ENCODE measurements at places on chromosomes 1 and 21.

- peak; percentile 63 for DNase-seq
These were observed 193.2 kb upstream of the PLXNA2 start for GRCh38 chr1:208437401-208437800.

- peak; percentile 87 for DNase-seq
These were observed 3.0 kb downstream of the OLFML3 start for GRCh38 chr1:113981962-113982931.

GRCh38 chr1:117836069-117836468 is 93.4 kb downstream of the GDAP2 start:
- no peak for DNase-seq

- DNase-seq = no peak
These were observed 1359.1 kb upstream of the ADGRL2 start for GRCh38 chr1:80441664-80442063.

DNA sequence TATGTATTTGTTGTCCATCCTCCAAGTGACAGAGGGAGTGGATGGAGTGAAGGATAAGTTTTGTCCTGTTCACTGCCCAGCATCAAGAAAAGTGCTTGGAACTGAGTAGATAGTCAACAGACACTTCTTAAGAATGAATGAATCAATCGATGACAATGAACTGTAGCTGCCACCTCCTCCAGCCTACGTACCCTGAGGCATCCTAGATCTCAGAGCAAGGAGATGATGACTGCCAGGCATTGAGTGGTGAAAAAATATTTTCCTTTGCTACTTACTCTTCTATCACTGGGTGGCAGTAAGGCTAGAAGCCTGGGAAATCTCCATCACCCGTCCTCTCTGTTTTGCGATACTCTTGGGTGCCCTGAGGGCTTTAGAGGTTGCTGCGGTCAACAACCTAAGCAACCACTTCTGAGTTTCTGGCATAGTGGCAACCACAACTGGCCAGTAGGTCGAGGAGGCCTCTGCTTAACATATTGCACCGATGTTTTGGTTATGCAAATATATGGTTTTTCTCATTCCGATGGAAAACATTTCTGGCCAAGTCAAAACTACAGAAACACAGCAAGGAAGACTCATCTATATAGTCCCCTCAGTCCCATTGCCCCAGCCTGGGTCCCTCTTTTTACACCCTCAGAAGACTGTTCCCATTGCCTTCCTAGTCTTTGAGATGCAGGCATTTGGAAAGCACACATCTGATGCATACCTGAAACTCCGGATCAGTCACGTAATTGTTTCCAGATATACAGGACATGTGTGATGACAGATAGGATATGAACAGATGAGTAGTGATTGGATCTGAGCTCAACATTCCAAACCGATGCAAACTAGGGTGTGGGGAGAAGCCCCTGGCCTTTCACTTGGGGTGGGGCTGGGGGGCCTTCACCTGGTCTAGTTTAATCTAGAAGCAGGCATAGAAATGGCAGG is 136.8 kb downstream of the RUNX1 start:
- no peak for DNase-seq

DNA sequence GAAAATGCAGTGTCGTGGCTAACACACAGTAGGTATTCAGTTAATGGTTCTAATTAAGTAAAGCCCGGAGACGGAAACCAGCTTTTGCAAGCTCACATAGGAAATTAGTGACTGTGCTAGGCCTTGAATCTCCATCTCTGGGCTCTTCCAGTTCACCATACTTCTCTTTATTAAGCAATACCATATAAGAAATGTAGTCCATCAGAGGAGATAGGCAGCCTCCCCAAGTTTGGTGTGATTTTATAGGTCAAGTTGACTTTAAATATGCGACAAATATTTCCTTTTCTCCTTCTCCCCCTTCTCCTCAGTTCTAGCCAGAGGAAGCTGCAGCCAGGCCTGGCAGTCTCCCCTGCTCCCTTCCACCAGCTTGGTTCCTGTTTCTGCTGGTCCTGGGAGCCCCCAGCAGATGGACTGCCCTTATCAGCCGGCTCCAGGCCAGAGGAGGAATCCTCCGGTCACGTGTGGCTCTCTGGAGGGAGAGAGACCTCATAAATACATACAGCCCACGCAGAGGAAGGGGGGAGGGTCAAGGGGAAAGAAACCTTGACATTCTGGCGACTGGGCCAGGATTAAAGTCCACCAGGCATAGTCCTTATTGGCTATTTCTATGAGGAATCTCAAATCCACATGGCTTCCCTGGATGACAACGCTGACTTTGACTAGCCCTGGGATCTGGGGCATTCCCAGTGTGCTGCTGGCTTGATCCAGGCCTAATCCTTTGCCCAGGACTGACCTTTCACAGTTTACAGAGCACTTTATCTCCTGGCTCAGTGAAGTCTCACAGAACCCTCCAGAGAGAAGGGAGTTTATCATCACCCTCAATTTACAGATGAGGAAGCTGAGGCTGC is 115.1 kb upstream of the JUN start:
- DNase-seq = peak; percentile 73

GRCh38 chr1:17163789-17164666 is 40.9 kb upstream of the PADI1 start:
- DNase-seq = no peak

DNA sequence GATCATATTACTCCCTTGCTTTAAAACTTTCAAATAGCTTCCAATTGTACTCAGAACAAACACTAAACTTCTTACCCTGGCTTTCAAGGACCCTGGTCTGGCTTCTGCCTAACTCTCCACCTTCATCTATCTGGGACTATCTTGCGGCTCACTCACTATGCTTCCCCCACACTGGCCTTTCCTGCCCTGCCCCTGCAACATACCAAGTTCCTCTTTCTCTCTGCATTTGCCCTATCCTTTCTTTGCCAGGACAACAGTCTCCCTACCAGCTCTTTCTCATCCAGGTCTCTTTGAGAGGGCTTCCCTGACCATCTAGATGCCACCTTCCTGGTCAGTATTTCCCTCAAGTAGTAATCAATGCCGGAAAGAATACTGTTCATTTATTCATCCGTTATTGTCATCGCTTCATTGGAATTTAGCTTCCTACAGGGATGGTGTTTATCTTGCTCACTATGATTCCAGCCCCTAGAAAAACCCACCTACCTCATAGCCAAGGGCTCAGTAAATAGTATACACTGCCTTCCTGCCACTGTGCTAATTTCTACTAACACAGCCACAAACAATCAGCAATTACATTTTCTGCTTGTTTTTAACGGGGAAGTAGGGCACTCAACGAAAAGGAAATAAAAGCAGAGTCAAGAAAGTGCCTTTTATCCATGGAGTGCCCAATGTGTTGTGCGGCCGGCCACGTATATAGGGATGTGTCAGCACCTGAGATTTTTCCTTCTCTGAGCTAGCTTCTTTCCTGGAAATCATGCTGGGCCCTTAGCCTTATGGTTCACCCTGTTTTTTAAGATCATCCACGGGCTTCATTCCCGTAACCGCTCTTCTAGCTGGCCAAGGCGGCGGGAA is 521 bp upstream of the CDC7 start:
- no peak for DNase-seq

- DNase-seq = peak; percentile 92
These were observed at the start of gene EEIG2 for GRCh38 chr1:108559215-108560186. Gene EEIG2 (plus strand): TSS chr1:108560100. CDS start chr1:108560429, 329 bp downstream.

GRCh38 chr1:25524568-25525360 is 18.6 kb upstream of the LDLRAP1 start:
- DNase-seq = no peak

GRCh38 chr1:170765712-170766330 is 101.9 kb downstream of the PRRX1 start:
- peak; percentile 35 for DNase-seq

DNA sequence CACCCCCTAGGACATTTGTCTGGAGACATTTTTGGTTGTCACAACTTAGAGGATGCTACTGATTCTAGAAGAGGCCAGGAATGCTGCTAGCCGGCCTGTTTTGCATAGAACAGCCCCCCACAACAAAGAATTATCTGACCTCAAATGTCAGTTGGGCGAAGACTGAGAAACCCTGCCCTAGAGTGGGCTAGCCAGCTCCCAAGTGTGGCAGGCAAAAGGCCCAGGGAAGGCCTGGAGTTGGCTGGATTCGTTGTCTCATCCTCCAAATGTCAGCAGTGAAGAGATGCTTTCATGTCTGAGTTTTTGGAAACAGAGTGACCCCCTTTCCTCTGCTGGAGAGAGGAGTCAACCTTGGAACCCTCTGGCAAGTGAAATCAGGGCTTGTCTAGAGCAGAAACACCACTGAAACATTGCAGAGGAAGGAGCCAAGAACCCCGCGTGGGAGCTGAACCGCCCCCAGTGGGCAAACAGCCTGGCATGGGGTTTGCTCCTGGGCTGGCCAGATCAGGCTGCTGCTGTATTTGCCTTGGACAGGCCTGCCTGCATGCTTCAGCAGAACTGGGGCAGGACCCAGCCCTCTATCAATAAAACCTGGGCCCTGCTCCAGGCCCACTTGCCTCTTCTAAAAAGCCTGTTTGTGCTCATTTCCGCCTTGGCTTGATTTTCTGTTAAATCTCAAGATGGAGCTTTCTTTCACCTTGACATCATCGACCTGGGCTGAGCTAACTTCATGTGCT is 32.9 kb downstream of the RASSF5 start:
- no peak for DNase-seq

- no peak for DNase-seq
These were observed 42.1 kb downstream of the ARHGEF10L start for GRCh38 chr1:17581389-17582123.

DNA sequence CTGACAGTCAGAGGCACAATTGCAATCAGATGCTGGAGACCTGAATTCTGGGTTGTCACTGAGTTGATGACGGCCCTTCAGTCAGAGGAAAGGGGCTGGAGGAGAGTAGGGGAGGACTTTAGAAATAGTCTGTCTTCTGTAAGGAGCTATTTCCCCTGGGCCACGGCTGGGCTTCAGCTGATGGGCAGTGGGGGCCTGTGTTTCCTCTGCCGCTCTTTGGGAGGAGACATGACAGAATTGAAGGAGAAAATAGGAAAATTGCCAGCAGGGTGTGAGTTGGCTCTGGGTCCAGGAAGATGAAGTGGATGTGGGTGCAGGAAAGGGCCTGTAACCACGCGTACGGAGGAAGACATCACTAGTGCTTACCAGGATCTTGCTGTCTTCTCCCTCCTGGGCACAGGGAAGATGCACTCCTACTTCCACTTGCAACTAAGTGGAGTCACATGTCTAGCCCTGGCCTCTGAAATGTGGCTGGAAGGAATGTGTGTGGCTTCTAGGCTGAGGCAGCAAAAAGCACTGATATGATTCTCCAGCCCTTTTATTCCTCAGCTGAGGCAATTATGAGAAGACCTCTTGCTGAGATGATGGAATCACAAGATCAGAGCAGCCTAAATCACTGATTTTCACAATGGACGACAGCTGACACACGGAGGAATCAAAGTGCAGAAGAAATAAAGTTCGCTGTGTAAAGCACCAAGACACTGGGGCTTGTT is 250.0 kb downstream of the GRIK3 start:
- no peak for DNase-seq

- peak; percentile 48 for DNase-seq
These were observed 30.3 kb upstream of the ECE1 start for GRCh38 chr1:21320410-21321108.

DNA sequence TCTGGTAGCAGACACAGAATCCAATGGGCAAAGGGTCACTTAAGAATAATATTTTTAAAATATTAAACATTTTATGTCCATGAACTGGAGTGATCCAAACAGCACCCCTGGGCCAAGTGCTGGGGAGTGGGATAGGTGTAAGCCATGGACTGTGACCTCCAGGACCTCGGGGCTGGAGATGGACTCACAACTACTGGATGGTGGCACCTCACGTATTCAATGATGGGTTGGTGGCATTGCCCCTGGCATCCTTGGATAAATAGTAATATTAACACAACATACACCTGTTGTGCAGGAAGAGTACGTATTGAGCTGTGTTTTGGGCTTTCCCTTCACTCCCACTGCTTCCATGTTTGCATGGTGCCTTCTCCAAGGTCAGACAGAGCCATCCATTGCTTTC is 39.3 kb upstream of the TENT5C start:
- DNase-seq = no peak

DNA sequence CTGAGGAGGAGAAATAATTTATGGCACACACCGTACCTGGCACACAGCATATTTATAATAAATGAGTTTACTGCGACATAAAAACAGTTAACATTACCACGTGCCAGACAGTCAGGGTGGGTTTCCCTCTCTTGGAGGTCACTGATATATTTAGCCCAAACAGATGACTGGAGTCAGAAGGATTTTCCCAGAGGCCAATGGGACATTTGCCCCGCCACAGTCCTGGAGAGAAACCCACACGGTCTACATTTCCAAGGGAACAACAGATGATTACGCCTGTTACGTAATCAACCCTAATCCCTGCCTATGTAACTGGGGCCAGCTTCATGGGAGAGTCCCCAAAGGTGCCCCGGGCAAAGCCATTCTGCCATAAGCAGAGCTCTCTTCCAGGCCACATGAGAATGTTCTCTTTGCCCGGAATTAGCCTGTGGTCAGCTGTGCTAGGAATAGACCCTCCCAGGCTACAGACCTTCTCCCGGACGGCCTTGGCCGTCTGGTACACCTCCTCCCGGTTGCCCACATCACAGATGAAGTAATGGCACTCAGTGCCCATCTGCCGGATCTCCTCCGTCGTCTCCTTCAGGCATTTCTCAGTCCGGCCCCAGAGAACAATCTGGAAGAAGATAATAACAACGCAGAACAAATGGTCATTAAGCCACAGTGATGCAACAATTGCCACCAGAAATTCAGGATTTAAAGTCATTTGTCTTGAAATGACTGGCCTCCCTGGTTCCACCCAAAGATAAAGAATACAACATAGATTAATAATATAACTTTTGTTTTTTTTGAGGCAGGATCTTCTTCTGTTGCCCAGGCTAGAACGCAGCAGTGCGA is 37.7 kb downstream of the DHRS3 start:
- no peak for DNase-seq

DNA sequence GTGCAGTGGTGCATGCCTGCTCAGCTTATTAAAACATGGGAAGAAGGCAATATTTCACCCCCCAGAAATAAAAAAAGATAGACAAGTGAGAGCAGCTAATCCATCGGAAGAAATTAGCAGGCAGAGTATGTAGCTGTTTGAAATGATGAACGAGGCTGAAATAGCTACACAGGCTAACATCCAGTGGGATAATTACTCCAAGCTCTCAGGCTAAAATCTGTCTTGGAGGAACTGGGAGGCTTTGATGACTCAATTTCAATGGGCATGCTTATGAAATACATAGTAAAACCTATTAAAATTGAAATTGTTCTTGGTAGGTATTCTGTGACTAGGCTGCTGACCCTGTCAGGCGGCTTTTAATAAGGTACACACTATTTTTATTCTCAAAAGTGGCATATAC is 84.1 kb upstream of the RRP15 start:
- no peak for DNase-seq

GRCh38 chr1:87833166-87833565 is 504.5 kb downstream of the LMO4 start:
- DNase-seq = peak; percentile 34

GRCh38 chr1:19664453-19665185 is at the start of gene HTR6:
Gene HTR6 (plus strand): TSS chr1:19664875. CDS start chr1:19665754, 879 bp downstream.
- no peak for DNase-seq

DNA sequence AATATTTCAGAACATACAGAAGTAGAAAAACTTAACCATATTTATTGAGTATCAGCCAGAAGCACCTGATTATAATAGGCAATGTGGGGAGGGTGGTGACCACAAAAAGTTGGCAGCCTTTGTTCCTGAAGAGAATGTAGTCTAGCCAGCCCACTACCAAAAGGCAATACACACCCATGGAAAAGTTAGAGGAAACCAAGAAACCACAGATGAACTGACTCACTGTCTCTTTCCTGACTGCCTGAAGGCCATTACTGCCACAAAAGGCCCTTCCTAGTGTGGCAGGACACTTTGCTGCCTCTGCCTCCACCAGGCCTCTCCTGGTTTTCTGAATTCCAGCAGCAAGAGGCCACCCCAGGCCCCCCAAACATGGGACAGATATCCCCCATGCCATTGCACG is 14.6 kb upstream of the PROX1 start:
- no peak for DNase-seq
